Cortex of kidney (tissue), 1 donor: ENCODE measurements at places on chromosomes 2 and 18.

DNA sequence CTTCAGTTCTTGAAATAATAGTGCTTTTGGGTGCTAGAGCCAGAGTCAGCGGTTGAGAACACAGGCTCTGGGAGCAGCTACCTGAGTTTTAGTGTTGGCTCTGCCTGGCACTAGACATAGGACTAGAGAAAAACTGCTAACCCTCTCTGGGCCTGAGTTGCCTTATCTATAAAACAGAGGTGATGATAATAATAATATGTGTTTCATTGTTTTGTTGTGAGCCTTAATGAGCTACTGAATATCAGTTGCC, 391.7 kb downstream of the PTPRM start:
- no peak for DNase-seq

DNA sequence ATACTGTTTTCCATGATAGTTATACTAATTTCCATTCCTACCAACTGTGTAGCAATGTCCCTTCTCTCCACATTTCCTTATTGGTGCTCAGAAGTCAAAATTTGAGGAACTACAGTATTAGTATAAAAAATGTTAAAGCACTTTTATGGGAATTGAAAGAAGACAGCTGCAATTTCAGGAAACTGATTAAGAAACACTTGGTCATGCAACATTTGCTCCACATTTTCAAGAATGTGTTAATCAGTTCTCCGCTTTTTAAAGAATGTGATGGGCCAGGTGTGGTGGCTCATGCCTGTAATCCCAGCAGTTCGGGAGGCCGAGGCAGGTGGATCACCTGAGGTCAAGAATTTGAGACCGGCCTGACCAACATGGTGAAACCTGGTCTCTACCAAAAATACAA, 33.6 kb upstream of the MGAT4A start:
- DNase-seq = no peak

- no peak for DNase-seq
These were observed 137.5 kb downstream of the CTIF start for GRCh38 chr18:48676346-48676745.

DNA sequence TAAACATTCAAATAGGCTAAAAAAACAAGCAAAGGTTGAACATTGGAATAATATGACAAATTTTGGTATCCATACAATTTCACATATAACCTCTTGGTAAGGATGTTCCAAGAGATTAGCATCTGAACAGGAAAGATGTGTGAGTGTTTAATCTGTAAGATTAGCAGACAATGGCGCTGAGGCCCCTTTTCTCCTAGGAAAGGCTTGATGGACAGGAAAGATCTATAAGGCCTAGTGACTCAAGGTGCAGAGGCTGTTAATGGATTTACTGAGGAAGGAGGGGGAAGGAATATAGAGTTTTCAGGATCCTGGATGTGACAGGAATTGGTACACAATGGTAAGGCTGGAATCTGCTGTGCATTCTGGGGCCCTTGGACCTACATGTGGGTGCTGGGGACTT, 48.1 kb upstream of the SMAD2 start:
- DNase-seq = no peak

GRCh38 chr2:133431289-133431688, 137.0 kb downstream of the NCKAP5 start:
- no peak for DNase-seq

GRCh38 chr2:170465241-170465640, 249.9 kb upstream of the SP5 start:
- DNase-seq = no peak

- no peak for DNase-seq
These were observed 67.0 kb downstream of the CACNB4 start for GRCh38 chr2:152031747-152032306.

DNA sequence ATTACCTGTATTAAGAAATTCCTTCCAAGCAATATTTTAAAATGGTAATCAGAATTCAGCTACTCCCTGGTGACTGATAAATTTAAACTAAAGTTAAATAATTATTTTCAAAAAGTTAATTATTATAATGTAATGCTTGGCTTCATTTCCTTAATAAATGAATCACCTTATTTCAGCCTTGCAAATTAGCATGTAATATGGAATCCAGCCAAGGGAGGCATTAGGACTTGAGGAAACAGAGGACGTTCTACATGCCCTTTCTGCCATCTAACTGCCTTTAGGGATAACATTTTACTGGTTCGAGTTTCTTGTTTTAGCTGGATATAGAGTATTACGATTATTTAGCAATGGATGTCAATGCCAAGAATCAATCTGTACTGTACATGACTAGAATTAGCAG, 636.3 kb downstream of the TSN start:
- no peak for DNase-seq

DNA sequence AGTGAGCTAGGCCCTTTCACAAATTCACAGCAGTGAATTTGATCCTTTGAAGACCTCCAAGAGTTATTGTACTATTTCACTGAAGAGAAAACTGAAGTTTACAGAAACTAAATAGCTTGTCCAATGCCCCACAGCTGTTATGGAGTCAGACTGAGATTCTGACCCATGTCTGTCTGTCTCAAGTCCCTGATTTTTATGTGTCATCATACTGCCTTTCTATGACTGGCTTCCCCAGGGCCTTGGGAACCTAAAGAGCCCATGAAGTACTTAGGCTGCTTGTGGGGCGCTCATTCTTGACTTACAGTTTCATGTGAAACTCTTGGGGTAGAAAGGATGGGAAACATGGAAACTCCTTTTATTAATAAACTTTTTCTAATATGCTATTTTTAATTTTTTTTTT, 107.7 kb downstream of the ATL2 start:
- no peak for DNase-seq

DNA sequence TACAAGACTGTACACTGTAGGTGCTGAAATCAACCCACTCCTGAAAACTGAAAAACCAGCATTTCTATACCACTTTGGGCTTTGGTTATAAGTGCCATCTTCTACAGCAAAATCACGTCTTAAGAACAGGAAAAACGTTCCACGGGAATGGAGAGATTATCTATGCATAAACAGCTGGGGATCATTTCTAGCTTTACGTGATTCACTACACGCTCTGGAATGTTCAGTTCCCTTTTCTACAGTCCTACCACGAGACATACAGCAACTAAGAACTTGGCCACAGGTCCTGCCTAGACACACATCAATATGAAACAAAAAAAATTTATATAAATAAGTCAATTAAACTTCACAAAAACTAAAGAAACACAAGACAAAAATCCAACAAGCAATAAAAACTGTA, 3.6 kb downstream of the CXCR4 start:
- no peak for DNase-seq

DNA sequence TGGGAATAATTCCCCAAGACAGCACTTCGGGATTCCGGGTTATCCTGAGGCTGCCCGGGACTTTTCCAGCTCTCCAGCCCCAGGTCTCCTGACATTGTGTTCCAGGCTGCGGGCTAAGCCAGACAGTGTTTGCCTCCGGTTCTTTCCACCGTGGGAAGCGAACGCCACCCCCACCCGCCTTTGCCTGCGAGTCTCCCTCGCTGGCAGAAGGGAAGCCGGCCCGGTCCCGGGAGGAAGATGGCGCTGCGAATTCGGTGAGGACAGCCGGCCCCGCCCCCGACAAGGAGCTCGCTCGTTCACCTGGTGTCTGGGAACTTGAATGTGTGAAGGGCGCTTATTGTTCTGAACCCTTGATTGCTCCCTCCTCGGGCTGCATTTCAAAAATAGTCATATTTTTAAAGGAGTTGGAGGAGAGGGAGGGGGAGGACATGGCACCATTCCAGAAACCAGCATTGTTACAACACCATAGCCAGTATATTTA, 2.9 kb downstream of the LRATD1 start:
- no peak for DNase-seq

DNA sequence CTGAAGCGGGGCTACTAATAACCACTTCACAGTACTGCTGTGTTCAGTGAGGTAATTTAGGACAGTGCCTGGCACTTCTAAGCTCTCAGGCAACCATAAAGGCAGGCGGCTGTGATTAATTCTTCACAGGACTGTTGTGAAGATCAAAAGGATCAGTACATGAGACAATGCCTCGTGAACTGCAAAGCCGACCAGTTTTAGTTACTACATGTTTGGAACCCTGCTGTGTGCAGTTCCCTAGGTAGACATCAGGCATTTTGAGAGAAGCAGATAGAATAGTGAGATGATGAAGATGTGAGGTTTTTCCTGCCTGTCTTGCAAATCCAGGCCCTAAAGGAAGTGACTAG, 19.1 kb downstream of the EFHD1 start:
- DNase-seq = no peak

- no peak for DNase-seq
These were observed 254.4 kb downstream of the KCNE4 start for GRCh38 chr2:223306371-223306770.

DNA sequence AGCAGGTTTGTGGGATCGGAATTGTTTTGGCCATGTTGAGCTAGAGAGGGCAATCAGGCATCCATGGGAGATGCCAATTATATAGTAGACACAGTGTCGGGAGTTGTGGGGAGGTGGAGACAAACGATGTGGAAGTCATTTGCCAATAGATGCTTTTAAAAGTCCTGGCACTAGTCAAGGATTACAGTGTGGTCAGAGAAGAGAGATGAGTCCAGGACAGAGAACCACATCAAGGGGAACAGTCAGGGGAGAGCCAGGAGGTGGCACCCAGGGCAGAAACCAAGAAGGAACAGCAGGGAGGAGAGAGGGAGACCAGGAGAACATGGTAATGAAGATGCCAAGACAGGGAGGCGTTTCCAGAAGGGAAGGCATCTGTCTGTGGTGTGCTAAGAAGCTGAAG, 81.2 kb downstream of the ARL4C start:
- no peak for DNase-seq

- no peak for DNase-seq
These were observed 52.4 kb downstream of the ITSN2 start for GRCh38 chr2:24307961-24308360.

GRCh38 chr2:3210257-3210656, 167.4 kb downstream of the EIPR1 start:
- no peak for DNase-seq

DNA sequence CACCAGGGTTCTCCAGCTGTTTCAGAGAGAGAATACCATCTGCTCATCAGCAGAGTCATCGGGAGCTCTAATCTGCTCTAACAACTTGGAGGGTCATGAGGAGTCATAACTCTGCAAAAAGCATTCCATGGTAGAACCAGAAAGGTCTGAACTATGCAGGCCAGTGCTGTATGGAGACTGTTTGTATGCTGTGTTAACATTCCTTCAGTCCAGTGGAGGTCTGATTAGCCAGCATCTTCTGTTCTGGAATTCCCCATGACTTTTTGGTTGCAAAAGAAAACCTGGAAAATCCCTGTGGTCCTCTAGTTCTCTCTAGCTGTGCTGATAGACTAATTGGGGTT, 9.4 kb upstream of the ITGB6 start:
- DNase-seq = no peak

GRCh38 chr18:3652380-3653262, 202.6 kb downstream of the TGIF1 start:
- no peak for DNase-seq

- no peak for DNase-seq
These were observed 674 bp upstream of the ERBB4 start for GRCh38 chr2:212539072-212539880.

GRCh38 chr2:241223211-241224017, 34.9 kb downstream of the ANO7 start:
- DNase-seq = no peak

DNA sequence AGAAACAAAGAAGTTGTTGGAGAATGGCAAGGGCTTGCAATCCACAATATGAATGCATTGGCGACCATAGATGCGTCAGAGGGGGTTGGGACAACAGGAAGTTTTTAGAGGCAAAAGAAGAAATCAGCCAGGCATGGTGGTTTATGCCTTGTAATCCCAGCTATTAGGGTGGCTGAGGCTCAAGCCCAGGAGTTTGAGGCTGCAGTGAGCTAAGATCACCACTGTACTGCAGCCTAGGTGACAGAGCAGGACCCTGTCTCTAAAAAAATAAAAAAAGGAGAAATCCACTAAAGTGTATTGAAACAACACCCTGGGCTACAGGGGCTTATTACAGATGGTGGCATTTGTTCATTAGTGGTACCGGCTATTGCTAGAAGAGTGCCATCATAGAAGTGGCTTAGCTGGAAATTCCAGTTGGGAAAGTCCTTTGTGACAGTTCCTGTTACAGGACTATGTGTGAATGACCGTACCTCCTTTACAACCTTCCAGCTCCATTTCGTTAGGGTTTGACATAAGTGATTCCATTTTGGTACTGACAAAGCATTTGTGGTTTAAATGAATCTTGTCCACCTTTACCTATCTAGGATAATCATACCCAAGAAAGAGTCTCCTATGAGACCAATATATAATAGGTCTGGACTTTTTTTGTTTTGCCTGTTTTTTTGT, 10.7 kb upstream of the WDSUB1 start:
- no peak for DNase-seq

DNA sequence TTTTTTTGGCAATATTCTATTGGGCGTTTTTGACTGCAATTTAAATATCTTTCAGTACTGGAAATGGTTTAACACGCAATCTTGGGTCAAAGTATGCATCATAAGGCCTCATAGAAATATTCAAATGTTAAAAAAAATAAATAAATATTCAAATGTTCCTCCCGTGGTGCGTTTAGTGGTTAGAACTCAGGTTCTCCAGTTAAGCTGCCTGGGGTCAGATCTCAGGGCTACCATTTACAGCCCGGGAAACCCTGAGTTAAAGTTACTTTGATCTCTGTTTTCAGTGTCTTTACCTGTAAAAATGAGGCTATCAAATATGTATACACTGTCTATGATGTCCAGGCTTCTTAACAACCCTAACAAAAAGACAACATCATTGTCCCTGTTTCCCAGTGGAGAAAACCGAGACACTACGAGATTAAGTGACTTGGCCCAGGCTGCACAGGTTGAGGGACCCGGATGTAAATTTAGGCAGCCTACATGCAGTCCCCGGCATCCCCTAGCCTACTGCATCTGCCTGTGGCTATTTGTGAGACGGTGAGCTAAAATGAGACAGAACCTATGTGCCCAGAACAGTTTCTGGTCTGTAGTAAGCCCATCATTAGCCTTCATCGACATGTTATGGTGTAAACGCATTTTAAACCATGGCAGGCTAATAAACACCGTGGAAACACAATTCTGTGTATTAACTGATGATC, 1.7 kb downstream of the FHL2 start:
- no peak for DNase-seq

DNA sequence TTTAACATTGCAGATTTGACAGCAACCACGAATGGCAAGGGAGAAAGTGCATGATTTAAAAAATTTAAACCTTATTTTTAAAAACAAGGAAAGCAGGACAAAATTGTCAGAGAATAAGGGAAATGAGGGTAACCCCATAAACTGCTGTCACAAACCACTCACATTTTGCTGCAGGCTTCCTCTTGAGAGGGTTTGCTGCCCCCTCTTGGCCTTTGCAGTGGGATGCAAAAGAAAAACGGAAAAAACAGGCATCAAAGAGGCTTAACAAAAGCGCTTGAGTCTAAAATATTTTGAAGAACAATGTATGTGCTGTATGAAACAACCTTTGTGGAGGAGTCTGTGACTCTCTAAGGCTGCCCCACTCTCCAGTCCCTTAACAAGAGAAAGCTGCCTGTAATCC, 91.6 kb downstream of the TMX3 start:
- DNase-seq = no peak

DNA sequence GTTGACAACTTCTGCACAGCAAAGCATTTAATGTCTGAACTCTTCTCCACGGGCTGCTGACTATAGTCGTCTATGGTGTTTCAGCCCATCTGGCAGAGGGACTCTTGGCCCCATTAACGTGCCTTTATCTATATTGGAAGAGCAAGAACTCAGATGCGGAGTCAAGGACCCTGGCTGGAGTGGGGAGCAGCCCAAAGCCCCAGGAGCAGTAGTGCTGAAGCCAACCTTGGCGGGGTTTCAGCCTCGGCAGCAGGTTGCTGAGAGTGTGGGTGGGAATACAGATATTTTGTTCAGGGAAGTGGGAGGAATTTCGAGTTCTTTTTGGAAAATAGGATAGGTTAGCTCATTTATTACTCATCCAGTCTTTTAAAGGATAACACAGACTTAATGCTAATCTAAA, 34.2 kb downstream of the TMEM17 start:
- DNase-seq = no peak
